ENCODE measurements at places on chromosomes 12 and 14. TPM values are rescaled to one million over a fixed set of nuclear protein-coding genes. Genes with fewer than 3 reads are reported as not detected.

Gene CLEC2A
- total RNA-seq, result not detected

Gene EMC9
- 31.1 TPM for total RNA-seq

Gene PTHLH
- 10.2 TPM for total RNA-seq

Gene KCNH3
- total RNA-seq, result under 0.01 TPM

Gene RNASE7
- not detected for total RNA-seq

Gene AJUBA
- 53.0 TPM for total RNA-seq

Gene VPS33A
- 18.0 TPM for total RNA-seq

Gene GLRX5
- 52.5 TPM for total RNA-seq

Gene MYF6
- total RNA-seq, result not detected

Gene SLC38A4
- total RNA-seq, result 0.28 TPM

Gene KRT2
- total RNA-seq, result not detected

Gene BMP4
- total RNA-seq, result 10.7 TPM

Gene SLCO1A2
- under 0.01 TPM for total RNA-seq

Gene GLIPR1L2
- total RNA-seq, result 0.19 TPM

Gene RD3L
- not detected for total RNA-seq

Gene RACGAP1
- total RNA-seq, result 123 TPM

Gene HHIPL1
- total RNA-seq, result 9.3 TPM
